ENCODE measurements at places on chromosomes 6 and 20.

DNA sequence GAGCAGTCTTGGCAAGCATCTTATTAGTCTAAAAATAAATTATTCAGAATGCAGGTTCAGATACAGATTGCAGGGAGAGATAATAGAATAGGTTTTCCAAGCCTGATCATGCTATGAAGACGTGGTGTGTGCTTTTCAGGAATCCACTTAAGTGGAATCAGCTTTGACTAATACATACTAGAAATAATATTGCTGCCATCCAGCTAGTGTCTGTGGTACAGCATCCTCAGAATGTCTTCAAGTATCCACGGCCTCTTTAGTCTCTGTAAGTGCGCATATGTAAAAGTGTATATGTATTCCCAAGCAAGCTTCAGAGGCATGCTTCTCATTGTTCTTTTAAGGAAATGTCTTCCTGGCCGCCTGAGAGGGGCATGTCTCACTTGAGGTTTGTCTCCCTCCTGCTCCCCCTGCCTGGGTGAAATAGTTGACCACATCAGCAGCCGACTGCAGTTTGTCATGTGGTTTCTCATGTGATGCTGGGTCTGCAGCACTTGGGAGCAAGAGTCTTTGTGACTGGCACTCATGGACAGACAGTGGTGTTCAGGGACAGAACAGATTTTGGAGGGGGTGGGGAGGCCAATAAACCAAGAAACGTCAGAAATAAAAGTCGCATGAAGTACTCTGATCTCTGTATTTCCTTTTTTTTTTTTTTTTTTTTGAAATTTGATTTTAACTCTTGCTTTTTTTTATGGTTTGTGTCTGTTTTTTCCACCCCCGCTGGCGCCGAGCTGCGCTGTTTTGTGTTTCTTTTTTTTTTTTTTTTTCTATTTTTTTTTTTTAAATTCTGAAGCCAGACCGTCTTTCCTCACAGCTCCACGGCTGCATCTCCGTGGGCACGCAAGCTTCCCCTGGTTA, 150.8 kb downstream of the PRL start:
- no peak for DNase-seq

DNA sequence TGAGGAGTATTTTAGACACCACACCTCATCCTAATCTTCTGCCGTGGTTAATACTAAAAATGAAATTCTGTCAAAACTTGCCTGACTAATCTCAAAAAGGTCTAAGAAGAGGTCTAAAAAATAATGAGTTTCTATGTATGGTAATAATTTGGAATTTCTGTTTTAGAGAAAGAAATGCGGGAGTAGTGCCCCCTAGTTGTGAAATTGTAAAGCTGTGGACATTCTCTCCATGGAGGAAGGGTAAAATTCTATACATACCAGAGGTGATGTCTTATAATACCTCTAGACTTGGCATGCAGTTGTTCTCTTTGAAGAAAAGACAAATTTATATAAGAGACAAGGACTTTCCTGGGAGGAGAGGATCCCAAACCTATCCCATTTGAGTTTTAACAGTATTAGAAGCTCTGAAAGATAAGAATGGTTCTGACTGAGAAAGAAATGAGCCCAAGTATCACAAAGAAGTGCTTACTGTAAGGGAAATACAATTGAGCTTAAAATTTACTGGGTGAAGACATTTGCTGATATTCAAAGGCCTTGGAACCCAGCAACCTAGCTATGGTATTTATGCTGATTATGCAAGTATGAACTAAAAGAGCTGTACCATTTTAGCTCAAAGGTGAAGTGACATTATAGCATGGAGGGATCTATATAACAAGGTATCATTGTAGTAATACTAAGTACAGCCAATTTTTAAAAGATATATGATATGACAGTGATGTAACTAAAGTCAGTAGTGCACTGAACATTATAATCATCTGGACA, 5.1 kb upstream of the EPHA7 start:
- peak; percentile 37 for DNase-seq

DNA sequence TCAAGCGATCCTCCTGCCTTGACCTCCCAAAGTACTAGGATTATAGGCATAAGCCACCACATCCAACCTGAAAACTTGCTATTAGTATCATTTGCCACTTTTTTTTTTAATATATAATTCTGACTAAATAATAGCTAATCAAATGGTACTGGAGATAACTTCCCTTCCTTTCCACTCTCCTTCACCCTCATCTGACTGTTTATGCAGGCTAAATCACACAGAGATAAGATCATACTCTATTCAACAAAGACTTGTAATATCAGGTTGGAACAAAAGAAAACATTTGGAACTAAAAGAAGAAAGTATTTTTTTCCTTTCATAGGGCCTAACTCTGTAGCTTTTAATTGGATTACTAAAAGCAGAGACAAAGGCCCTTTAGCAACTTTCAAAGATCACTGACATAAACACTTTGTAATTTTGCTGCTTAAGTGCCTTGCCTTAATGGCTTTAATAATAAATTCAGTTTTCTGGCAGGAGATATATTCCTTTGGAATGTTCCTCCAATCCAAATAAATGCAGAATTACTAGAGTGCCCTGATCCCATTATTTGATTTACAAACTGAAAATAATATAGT, 198.7 kb upstream of the ASCC3 start:
- DNase-seq, result no peak

DNA sequence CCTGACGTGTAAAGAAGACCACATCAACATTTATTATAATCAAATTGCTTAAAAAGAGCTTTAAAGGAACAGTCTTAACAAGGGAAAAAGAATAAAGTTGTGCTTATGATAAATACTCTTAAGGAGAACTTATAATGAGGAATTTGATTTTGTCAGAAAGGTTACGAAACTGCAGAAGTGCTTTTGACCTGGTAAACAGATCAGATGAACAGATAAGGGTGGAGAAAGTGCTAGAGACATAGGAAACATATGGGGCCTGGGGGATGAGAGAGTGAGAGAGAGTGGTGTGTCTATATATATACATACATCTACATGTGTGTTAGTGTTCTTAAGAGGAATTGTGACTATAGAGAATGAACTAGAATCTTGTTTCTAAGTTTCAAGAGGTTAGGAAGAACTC, 186.2 kb upstream of the GJE1 start:
- no peak for DNase-seq

DNA sequence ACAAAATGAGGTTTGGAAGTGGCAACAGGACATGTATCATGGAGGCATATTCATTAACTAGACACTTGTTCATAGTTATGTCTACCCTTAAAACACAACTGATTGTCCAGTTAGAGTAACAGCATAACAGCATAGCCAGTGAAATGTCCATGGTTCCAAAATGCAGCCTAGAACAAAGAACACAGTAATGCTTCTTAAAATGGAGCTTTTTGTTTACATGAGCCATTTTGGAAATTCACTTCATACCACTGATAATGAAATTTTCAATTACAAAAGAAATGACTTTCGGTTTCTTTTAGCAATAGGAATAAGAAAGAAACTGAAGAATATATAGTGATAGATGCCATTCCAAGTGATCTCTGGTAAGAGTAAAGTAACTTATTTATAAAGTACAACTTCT, 111.1 kb upstream of the DST start:
- DNase-seq, result no peak
